ENCODE measurements at places on chromosomes 5 and 9.

GRCh38 chr5:90144625-90145327 is 264.8 kb downstream of the CETN3 start:
- DNase-seq = no peak

DNA sequence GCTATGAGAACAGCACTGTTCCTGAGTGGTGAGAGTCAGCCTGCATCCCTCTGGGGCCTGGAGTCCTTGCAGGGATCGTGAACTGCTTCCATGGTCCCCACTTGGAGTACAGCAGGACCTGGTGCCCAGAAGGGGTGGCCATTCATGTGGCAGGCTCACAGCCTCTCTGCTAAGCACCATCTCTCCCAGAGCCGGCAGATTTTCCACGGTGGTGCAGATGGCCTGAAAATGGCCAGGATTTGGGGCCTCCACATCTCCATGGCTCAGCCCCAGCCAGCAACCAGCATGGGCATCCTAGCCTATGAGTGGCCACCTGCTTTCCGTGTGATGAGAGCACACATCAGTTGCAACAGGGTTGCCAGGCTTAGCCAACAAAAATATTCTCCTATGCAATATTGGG is 33.9 kb upstream of the SEMA4D start:
- DNase-seq = no peak

GRCh38 chr9:87148331-87149104 is 201.2 kb upstream of the GAS1 start:
- DNase-seq = peak; percentile 69

DNA sequence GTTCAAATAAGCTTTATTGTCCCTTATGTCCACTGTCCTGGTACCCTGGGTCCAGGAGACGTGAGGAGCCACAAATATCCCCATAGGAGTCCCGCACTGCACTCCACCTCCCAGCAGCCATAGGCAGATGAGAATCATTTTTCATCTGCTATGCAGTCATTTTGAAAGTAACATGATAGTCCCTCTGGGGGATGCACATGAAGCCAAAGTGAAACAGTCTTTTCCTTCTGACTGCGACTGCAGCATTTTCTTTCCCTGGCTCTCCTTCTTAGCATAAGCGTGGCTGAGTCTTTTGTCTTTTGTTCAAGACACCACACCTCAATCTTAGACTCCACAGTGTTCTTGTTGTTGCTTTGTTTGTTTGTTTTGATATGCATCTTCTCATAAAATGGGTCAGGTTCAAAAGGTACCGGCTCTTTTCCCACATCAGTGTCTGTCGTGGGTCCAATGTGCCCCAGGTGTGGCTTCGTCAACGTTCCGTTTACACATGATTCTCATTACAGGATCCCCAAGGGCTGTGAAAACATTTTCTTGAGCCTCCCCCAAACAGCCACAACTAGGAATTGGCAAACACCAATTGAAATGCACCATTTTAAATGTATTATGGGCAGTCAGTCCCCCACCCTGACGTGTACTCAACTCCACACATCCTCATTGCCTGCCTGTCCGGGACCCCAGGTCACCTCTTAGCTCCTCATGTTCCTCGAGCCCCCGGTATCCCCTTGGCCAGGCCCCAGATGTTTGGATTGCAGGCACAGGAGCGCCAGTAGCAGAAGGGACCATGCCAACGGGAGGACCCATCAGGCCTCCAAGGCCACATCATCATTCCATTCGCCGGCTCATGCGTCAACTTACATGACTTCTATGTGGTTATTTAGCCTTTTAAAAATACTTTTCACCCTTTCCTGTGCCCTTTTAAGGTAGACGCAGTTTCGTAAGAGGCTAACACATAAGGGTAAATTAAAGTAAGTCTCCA is 237.8 kb upstream of the DAPK1 start:
- no peak for DNase-seq

DNA sequence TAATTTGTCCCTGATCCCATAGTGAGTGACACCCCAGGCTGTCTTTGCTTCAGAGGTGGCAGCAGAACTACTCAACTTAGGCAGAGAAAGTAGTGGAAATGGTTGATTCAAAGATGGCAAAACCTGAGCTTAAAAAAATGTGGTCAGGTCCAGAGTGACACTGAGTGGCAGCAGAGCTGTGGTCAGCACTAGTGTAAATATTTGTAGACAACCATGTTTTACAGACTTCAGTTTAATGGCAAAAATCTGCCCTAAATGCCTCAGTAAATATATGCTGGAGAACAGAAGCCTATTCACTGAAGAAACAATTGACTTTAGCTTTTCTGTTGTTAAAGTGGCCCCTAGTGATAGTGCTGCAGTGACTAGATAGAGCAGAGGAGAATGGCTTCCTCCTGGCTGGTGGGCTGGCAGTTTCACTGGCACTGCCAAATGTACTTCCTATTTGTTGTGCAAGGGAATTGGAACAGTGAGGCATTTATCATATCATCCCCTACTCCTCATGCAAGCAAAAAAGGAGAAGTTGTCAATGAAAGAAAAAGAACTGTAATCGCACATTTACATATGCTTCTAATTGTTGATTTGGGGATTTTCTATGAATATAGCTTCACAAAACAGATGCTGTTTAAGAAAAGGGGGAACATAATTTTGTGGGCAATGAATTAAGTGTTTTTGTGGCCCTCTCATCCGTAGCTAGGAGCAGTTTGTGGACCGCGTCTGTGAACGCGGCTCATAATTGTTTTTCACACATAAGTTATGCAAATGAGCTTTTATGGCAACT is 12.0 kb downstream of the PBX3 start:
- peak; percentile 32 for DNase-seq

- no peak for DNase-seq
These were observed 193.5 kb upstream of the HAPLN1 start for GRCh38 chr5:83914199-83914598.

DNA sequence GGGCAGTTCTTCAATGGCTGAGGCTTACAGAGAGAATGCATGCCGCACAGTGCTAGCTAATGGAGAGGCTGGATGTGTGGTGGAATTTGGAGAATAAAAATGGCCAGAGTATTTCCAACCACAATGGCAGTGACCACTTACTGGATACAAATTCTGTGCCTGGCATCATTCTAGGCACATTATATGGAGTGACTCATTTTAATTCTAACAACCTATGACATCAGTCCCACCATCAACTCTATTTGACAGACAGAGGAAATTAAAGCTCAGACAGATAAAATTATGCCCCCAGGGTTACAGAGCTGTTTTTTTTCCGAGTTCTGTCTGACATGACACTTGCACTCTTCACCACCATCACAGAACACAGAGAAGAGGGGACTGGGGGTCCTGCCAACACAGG is 105.6 kb upstream of the IL12B start:
- no peak for DNase-seq

DNA sequence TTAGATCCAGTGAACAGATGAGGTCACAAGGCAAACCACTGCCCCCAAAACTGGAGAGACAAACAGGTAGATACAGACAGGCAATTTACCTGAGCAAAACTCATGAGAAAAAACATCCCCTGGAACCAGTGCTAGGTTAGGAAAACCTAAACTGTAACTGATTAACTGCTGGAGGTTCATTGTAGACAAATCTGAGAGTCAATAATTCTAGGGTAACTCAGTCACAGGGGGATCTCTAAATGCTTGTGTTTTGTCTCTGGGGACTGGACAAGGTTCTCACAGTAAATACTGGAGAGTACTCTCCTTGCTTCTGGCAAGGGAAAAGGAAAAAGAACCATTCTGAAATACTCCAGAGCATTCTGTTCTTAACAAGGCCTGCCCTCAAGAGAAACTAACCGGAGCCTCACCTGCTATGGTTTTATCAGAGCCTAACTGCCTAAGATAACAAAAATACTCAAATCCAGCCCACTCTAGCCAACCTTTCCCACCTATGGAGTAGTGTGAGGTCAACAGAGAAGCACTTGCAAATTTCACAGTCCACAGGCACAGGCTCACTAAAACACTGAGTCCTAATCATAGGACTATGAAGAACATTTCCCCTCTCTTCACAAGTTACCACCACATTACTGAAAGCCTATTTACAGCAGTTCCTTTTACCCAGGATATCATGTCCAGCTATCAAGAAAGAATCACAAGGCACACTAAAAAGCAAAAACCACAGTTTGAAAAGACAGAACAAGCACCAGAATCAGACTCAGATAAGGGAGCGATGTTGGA is 139.9 kb upstream of the ACOT12 start:
- DNase-seq = no peak

GRCh38 chr9:115786321-115786720 is 367.3 kb upstream of the PAPPA start:
- DNase-seq = no peak

DNA sequence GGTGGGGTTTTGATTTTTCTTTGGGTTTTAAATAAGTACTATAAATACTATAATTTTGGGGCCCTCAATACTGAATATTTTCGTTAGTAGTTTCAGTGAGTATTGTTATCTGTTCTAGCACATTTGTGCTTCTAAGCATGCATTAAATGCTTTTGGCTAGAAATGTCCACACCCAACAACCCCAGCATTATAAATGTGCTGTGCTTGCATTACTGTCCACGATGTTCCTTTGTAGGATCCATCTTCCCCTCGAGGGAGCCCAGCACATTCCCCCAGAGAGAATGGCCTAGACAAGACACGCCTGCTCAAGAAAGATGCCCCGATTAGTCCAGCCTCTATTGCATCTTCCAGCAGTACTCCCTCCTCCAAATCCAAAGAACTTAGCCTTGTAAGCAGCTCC is 134.7 kb downstream of the TLE4 start:
- DNase-seq = no peak

DNA sequence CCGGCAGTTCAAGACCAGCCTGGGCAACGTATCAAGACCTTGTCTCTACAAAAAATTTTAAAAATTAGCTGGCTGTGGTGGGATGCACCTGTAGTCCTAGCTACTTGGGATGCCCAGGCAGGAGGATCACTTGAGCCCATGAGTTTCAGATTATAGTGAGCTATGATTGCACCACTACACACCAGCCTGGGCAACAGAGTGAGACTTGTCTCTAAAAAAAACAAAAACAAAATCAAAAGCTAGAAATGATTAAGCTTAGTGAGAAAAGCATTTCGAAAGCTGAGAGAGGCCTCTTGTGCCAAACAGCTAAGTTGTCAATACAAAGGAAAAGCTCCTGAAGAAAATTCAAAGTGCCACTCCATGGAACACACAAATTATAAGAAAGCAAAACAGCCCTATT is 4.8 kb downstream of the FAM151B start:
- DNase-seq = no peak

DNA sequence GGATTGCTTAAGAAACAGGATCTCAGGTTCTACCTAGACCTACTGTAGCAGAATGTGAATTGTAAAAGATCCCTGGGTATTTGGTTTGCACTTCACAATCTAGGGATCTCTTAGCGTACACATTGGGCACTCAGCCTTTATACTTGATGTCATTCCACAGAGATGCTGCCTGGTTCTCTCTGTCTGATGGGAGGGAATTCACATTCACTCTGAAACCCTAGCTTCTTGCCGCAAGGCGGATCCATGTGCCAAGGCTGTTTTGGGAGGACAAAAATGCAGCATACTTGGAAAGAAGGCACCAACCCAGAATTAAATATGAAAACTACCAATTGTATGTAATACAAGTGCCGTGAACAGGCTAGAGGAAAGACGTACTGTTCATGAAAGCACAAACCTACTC is 323.0 kb downstream of the EBF1 start:
- no peak for DNase-seq

GRCh38 chr5:151202381-151203139 is 21.3 kb downstream of the CCDC69 start:
- DNase-seq = no peak

DNA sequence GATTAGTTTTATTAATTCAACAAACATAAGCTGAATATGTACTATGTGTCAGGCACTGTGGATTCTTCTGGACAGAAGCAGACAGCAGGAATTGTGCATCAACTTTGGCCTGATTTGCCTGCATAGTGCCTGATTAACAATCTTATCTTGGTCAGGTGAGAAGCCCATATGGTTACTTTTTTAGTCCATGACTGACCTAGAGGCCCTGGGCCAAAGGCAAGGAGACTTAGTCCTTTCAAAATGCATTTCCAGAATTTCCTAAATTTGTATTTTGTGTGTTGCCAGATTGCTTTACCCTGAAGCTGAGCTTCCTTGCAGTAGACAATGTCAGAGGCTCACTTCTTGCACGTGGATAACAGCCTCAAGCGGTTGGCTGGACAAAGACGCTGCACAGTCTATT is 286.7 kb downstream of the SPOCK1 start:
- no peak for DNase-seq

GRCh38 chr5:314676-315487 is 6.6 kb upstream of the AHRR start:
- no peak for DNase-seq

- no peak for DNase-seq
These were observed 9.2 kb downstream of the INSYN2B start for GRCh38 chr5:169970911-169971765.

All from nucleus accumbens (tissue), 56 donors.